ENCODE measurements at places on chromosomes 5 and 9.

DNA sequence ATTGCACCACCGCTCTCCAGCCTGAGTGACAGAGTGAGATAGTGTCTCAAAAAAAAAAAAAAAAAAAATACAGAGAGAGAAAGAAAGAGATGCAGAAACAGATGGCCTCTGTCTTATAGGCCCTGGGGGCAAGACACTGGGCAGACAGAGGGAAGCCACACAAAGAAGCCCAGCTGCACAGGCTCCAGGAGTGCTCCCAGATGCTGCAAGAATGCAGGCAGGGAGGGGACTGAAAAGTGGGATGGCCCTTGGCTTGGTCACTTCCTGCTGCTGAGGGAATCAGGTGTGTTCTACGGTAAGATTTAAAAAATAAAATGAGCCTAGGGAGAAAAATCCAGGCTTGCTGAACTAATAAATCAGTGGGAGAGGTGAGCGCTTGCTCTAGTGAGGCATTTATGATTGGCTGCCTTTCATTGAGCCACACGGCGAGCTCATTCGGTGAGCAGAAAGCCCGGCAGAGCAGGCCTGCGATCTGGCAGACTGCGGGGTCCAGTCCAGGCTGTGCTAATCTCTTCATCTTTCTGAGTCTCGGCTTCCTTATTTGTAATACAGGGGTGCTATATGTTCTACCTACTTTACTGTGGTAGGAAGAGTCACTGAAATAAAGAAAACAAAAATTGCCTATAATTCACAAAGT is 80.6 kb downstream of the RAD23B start:
- no peak for DNase-seq

GRCh38 chr5:87405472-87406155 is 7.1 kb downstream of the CCNH start:
- no peak for DNase-seq

DNA sequence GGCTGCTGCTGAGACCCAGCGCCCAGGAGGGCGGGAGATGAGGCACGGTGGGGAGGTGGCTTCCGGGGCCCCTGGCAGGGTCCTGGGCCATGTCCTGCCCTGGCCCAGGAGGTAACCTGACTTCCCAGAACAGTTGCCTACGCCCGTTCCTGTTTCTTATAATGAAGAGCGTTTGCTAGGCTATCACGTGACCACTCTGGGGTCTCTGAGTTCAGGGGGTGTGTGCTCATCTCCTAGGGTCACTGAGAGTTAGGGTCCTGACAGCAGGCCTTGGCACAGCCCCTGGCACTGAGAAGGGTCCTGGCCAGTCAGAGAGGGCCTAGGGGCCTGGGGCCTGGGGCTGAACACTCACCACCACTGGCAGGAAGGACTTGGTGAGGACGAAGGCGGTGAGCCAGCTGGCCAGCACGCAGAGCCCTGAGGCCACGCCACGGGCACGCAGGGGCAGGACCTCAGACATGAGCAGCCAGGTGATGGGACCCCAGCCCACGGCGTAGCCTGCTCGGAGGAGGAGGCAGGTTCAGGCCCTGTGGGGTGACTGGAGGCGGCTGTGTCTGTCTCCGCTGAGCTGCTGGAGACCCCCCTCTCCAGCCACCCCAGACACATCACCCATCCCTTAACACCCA is 6.0 kb downstream of the SLC2A6 start:
- DNase-seq = no peak

DNA sequence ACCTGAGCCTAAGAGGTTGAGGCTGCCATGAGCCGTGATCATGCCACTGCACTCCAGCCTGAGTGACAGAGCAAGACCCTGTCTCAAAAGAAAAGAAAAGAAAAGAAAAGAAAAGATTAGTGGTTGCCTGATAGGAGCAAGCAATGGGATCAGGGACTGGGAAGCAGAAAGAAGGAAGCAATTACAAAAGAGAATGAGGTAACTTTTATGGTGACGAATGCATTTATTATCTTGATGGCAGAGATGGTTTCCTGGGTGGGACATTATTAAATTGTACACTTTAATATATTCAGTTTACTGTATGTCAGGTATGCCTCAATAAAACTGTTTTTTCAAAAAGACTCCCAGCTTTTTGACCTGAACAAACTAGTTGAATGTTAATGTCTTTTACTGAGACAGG is 7.5 kb upstream of the PFDN1 start:
- DNase-seq = no peak

DNA sequence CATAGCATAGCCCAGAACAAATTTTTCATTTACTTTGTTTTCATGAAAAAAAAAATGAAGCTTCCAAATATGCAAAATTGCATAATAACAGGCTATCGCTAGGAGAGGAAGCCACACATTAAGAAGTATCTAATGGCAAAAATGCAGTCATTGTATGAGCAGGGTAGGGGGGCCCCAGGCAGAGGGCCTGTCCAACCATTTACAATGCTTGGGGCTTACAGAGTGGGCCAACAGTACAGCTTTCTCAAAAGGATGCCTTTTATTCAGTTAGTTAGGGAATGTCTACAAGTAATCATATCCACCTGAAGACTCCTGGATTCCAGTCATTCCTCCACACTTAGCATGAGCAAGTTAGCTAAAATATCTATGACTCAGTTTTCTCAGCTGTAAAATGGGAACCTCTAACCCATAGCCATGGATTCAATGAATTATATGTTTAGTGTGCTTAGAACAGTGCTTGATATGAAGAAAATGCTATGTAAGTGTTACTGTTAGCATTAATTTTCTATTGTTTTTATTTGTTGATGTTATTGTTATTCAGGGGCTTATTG is 117.7 kb downstream of the GAS1 start:
- no peak for DNase-seq

GRCh38 chr9:83754383-83754977 is 46.7 kb upstream of the UBQLN1 start:
- no peak for DNase-seq

DNA sequence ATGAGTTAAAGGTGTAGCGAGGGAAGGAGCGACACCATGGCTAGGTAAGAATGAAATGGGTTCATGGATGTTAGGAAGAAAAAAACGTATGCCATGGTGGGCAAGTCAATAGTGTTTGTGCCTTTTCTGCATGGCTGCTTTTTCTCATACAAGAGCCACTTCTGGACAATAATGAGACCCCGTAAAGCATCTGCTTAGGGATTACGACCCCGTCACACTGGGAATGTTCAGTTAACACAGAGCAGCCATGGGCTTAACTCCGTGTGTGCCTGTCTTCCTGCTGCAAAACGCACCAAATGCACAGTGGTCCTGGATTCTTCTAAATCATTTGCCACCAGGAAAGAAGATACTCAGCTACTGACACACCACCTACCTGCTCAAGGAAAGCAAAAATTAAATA is 81.8 kb downstream of the NFIB start:
- no peak for DNase-seq

- DNase-seq = no peak
Observed at GRCh38 chr5:118553662-118554061, 434.7 kb downstream of the DTWD2 start.

DNA sequence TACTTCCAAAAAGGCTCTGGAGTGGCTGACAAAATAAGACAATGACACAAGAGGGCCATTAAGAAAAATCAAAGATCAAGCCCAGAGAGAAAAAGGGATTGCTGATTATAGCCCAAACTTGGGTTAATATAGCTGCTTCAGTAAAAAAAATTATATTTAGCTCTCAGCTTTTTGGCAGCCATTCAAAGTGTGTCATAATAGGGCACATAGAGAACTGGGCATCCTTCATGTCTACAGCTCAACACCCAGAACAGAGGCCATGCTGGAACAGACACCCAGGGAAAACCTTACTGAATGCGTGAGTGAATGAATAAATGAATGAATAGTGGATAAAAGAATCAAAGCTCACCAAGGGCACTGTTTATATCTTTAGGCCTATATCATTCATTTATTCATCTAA is 110.1 kb downstream of the SLIT3 start:
- no peak for DNase-seq

- DNase-seq = no peak
Observed at GRCh38 chr9:130268521-130269211, 3.1 kb downstream of the HMCN2 start.

- no peak for DNase-seq
Observed at GRCh38 chr9:125637241-125637640, 69.8 kb downstream of the MAPKAP1 start.

DNA sequence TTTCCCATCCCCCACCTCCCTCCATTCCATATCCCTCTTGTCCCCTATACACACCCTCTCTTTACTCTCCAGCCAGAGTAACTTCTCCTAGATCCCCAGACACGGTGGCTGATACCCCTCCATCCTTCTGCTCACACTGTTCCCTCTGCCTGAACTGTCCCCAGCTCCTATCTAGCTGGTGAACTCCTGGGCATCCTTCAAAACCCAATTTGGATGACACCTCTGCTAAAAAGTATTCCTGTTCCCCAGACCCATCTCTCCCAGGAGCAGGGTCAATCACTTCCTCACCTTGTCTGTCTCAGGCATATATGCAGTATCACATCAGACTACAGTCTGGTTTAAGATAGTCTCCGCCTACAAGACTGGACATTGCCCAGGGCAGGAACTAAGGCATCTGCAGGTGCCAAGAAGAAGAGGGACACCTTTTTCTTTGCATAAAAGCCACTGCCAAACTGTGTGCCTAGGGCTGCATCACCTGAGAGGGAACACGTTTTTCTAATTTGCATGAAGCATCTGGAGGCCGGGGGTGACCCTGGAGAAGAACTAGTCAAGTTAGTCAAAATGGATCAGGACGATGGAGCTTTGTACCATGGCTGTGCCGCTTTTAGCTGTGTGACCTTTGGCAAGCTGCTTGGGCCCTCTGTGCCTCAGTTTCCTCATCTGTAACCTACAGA is 27.1 kb downstream of the NR5A1 start:
- no peak for DNase-seq

GRCh38 chr9:128061275-128061960 is 5.7 kb downstream of the NAIF1 start:
- peak; percentile 16 for DNase-seq
